Fibroblast of skin of back (primary cell): ENCODE measurements at places on chromosomes 5 and 9.

DNA sequence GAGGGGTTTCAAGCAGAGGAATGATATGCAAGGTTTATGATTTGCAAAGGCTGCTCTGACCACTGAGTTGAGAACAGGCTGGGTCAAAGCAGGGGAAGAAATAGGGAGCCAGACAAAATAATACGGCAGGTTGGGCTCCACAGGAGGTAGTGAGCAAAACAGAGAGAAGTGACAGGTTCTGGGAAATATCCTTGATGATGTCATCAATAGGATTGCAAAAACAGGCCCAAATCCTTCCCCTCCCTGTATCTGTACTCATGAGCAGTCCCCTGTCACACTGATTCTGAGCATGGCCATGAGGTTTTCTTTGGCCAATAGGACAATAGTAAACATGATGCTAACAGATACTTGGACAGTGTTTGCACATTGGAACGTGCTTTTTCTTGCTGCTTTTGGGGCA lies 471.8 kb upstream of the BRINP1 start:
- no peak for DNase-seq

DNA sequence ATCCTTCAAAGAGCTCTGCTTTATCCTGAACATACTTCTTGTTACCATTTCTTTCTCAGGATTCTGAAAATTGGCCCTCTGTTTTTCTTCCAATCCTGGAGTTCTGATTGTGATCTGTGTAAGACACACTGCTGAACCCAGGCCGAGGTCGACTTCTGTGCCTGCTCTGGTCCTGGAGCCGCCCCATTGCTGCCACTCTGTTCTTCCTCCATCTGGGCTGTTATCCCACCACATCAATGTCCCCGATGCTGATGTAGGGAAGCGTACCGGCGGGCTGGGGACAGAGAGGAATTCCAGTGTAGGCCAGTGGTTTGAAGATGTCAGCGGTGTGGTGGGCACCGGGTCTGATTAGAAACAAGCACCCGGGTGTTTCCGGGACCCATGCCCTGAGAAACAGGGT lies 102.5 kb downstream of the LIFR start:
- no peak for DNase-seq

DNA sequence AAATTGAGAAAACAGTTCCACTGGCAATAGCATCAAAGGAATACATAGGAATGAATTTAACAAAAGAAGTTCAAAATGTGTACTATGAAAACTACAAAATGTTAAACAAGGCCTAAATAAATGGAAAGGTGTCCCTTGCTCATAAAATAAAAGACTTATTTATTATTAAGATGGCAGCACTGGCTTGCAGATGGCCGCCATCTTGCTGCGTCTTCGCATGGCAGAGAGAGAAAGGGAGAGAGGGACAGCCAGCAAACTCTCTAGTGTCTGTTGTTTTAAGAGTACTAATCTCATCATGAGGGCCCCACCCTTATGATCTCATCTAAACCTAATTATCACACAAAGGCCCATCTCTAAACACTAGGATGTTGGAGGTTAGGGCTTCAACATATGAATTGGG lies 47.1 kb downstream of the ABLIM3 start:
- DNase-seq, result no peak

GRCh38 chr5:124461941-124462340 lies 284.5 kb downstream of the ZNF608 start:
- no peak for DNase-seq

GRCh38 chr9:2810420-2811075 lies 33.3 kb downstream of the PUM3 start:
- DNase-seq, result peak; percentile 2

GRCh38 chr5:38079620-38080402 lies 178.5 kb upstream of the EGFLAM start:
- no peak for DNase-seq
